HL-60 (cell line): ENCODE measurements at places on chromosomes 4 and X.
A peak's percentile ranks its signal among the peaks of the same experiment; 100 is the strongest.

DNA sequence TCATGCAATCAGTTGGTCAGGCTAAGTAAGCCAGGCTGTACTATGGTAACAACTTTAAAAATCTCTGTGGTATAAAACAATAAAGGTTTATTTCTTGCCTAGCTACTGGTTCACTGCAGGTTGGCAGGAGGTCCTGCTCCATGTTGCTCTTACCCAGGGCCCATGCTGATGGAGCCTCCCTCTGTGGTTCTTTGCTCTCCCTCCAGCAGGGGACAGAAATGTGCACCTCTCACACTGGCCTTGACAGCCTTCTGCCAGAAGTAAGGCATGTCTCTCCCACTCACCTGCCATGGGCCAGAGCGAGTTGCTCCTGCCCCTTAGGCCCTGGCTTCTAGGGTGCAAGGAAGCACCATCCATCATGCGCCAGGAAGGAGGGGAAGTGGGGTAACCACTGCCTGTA lies 31.1 kb downstream of the CLDN22 start:
- DNase-seq, result no peak

GRCh38 chr4:8540072-8540471 lies 40.1 kb upstream of the GPR78 start:
- no peak for DNase-seq

- no peak for DNase-seq
Measured at GRCh38 chr4:61335241-61335763, 135.2 kb downstream of the ADGRL3 start.

- DNase-seq, result no peak
Measured at GRCh38 chr4:118762730-118763477, 73.0 kb downstream of the SEC24D start.

DNA sequence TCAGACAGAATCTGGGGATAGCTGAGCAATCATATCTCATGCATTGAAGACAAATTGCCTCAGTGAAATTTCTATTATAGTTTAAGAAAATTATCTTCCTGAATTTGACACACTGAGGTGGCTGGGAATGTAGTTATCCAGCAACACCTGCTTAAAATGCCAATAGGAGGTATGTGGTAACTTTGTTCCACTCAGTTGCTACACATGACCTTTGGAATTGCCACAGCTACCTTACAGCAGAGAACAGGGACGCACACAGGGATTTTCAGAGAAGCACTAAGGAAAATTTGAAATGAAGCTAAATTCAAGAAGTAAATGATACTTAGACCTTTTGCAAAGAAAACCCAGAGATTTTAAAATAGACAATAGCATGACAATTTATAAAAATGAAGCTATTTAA lies 264.6 kb downstream of the IL1RAPL1 start:
- DNase-seq, result no peak

DNA sequence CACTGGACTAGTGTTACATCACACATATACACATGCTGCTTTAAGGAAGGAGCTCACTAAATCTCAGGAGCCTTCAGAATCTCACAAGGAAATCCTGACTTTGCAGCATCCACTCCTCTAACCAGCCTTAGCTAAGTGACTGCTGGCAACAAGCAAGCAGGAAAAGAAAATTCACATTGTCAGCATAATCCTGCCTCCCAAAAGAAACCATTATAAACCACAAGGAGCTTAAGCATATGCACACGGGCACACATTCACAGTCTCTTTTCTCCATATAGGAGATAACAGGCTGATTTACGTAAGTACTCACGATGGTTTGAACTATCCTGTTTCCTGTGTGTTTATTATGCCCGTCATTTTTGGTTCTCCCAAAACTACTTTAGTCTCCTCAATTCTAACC lies 136.3 kb downstream of the TMEM144 start:
- DNase-seq, result no peak

DNA sequence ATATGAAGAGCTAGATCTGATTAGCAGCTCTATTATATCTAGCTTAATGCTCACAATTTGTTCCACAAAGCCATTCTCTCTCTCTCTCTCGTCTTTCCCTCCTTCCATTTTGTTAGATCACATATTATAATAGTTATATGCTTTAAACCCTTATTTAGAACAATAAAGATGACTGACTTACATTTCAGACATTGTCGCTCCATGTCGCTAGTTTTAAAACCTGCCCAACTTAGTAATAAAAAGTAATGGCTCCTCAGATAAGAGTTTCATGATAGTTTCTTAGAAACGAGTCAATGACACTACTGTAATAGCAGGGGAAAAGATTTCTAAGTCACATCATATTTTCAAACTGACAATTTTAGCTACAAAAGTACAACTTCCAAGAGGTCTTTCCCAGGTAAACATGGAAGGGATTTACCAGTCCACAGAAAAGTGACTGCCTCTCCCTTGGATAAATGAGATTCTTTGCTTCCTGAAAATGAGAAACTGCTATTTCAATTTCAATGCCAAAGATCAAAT lies 38.5 kb upstream of the YTHDC1 start:
- no peak for DNase-seq

DNA sequence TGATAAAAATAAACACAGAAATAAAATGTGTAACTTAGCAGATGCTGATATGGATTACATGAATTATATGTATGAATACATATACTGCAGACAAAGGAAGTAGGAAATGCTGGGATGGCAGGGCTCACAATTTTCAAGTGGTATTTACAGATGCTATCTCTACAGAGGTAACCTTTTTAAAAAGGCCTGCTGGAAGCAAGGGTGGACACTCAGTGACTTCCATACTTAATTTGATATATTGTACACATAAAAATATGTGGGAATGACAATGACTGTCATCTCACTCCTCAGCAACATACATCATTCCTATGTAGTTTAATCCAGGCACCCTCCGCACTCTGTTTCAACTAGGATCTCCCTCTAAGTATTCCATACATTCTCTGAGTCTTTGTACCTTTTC lies 452.9 kb downstream of the DTHD1 start:
- no peak for DNase-seq

DNA sequence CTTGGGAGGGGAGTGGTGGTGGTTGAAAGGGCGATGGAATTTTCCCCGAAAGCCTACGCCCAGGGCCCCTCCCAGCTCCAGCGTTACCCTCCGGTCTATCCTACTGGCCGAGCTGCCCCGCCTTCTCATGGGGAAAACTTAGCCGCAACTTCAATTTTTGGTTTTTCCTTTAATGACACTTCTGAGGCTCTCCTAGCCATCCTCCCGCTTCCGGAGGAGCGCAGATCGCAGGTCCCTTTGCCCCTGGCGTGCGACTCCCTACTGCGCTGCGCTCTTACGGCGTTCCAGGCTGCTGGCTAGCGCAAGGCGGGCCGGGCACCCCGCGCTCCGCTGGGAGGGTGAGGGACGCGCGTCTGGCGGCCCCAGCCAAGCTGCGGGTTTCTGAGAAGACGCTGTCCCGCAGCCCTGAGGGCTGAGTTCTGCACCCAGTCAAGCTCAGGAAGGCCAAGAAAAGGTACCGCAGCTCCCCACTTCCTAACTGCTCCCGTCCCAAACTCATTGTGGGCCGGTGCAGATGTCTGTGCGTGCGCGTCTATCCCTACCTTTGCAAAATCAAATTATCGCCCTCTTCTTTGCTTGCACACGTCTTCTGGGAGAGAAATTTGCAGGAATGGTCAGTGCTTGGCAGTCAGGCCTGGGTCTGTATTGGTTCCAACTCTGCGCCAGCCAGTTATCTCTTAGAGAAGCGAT lies 533 bp downstream of the IL15 start:
- DNase-seq, result no peak

DNA sequence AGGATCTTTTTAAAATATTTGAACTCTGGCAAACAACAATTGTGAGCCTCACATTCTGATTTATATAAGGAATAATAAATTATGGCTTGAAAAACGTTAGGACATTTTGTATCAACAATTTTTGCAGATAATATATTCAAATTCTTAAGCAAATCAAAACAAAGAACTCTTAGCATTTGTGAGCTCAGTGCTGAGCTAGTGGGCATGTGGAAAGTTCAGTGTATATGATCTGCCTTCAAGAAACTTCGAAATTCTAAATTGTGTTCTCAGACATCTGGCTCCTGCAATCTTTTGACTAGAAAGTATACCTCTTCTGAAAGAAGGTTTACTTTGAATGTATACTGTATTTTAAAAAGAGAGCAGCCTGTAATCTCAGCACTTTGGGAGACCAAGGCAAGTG lies 122.3 kb upstream of the NEIL3 start:
- DNase-seq, result no peak

- no peak for DNase-seq
Measured at GRCh38 chr4:87009095-87009648, 74.4 kb downstream of the AFF1 start.

DNA sequence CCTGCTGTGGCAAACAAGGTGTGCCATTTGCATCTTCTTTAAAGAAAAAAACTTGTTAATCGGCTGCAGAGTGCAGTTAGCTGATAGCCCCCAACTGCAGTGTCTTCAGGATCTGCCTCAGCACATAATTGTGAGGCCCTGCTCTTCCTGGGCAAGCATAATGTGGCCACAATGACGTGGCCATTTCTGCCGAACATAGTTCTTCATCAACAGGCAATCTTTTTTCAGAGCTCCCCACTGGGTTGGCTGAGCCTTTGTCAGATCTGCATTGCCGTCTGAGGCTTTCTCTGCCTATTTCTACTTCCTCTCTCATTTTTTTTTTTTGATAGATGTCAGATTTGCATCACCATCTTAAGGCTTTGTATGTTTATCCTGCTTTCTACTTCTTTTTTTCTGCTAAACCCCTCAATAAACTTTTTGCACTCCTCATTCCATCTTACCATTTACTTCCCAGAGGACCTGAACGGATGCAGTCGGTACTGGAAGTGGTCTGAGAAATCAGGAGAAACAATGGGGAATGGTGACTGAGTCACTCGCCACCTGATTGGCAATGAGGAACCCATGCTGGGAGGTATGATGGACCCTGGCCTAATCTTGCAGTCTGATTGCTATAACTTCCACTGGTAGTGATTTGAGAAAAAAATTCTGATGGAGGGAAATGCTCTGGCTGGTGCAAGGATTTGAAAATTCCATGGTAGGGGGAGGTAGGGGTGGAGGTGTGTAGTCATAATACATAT lies 21.2 kb upstream of the TAB3 start:
- DNase-seq, result peak; percentile 37

GRCh38 chr4:91936311-91936710 lies 367.5 kb upstream of the GRID2 start:
- no peak for DNase-seq

- DNase-seq, result no peak
Measured at GRCh38 chr4:81790477-81790876, 318.8 kb upstream of the RASGEF1B start.

DNA sequence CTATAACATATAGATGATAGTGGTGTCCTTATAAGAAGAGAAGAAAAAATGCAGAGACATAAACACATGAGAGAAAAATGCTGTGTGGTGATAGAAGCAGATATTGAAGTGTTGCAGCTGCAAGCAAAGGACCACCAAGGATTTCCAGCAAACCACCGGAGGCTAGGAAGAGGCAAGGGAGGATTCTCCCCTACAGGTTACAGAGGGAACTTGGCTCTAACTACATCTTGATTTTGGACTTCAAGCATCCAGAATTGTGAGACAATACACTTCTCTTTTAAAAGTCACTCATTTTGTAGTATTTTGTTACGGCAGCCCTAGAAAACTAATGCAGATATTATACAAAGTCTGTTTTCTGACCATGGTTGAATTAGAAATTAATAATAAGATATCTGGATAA lies 30.4 kb upstream of the CHRDL1 start:
- no peak for DNase-seq

- DNase-seq, result no peak
Measured at GRCh38 chr4:6467600-6467999, 4.8 kb downstream of the PPP2R2C start.

DNA sequence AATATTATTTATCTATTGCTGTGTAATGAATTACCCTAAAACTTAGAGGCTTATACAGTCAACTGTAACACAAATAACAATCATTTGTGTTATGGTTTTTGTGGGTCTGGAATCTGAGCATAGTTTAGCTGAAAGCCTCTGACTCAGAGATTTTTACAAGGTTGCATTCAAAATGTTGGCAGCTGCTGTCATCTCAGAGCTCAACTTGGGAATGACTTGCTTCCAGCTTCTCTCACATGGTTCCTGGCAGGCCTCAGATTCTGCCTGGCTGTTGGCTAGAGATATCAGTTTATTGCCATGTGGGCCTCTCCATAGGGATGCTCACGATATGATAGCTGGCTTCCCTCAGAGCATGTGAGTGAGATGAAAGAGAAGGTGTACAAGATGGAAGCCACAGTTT lies 70.2 kb upstream of the BRWD3 start:
- no peak for DNase-seq

DNA sequence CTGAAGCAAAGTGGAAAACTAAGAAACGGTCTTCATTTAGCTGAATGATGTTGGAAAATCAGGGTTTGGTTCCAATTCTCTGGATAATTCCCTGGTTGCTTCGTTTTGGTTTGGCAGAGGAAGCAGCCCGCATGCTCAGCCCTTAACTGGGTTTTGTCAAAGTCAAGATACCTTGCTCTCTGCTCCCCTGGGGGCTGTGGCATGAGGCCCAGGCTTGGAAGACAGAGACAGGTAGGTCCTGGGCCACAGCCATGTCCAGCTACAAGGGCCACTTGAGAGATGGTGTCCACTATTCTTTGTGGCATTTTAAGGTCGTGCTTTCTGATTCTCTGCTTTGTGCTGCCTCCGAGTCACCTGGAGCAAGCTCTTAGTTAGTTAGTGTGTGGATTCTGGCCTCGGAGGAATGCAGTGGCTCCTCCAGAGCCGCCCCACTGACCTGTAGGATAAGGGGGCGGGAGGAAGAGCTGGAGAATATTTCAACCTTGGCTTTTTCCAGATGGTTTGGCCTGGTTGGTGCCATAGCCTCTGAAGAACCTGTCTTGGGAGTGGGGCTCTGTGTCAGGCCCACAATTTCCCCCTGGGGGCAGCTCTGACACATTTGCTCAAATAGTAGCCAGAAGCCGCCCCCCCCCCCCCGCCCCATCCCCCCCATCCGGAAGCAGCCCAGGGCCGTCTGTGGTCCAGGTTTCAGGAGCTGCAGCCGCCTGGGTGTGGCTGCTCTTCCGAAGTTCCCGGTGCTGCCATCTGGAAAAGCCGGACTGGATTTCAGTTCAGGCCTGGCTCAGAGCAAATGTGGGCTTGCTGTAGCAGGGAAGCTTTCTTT lies 147.1 kb downstream of the NHS start:
- no peak for DNase-seq

GRCh38 chr4:119025420-119025819 lies 110.2 kb upstream of the MYOZ2 start:
- peak; percentile 27 for DNase-seq

DNA sequence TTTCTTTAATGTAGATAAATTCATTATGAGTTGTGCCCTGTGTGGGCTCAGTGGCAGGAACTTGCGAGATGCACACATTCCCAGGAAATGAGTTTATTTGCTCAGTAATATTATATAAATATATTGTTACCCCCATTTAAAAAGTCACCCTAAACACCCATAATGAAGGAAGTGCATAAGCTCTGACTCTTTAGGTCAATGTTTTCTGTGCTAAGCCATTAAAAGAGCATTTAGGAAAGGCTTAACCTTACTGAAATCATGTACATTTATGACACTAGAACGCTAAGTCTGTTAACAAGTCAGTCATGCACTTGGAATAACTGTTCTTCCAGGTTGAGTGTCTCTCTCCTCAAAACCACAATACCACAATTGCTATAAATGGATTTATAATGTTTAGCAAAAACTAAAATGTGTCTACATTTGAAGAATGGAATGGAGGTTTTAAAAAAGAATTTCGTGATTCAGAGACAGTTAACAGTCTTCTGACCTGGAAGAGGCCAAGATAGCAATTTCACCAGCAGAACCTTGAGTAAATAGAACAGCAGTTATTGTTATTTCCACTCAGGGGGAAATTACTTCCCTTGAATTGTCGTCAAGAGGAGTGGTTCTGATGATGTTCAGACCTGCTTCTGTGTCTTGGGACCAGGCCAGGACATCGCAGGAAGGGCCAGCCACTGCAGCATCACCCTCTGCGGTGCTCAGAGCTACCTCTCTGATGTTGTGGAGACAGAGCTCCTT lies 91.1 kb upstream of the VEGFC start:
- DNase-seq, result no peak
